ENCODE measurements at places on chromosomes 7 and 10.

DNA sequence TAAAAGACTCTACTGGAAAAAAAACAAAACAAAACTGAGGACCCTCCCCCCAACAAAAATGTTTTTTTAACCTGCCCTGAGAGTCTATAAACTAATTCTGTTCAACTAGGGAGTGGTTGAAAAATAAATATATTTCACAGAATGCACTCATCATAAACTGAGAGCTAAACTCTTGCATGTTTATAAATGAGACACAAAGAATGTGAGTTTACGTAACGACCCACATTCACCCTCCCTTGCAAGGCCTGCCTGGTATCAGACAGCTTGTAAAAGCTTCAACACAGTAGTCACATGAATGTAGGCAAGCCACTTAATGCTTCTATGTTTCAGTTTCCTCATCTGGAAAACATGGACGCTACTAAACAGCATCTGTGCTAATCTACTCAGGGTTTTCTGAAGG lies 50.3 kb downstream of the JAZF1 start:
- DNase-seq: no peak

DNA sequence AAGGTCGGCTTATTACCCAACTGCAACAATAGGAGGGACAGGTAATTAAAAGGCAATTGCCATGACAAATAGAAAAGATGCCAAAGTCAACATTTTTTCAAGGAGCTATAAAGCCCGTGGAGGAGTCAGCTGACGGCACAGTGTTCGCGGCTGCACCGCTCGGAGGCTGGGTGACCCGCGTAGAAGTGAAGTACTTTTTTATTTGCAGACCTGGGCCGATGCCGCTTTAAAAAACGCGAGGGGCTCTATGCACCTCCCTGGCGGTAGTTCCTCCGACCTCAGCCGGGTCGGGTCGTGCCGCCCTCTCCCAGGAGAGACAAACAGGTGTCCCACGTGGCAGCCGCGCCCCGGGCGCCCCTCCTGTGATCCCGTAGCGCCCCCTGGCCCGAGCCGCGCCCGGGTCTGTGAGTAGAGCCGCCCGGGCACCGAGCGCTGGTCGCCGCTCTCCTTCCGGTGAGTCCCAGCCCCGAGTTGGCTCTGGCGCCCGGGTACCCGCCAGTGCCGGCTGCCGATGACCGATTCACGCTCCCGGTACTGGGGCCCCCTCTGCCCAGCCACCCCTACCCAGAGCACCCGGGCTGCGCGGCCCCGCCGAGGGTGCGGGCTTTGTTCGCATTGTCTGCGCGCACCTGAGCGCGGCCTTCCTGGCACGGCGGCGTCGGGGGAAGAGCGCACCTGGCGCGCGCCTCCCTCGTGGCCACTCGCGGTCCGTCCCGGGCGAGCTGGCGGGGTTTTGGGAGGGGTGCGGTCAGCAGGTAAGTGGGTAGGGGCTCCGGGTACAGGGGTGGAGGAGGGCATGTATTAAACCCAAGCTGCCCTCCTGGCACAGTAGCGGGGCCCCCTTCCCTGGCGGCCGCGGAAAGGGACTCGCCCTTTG lies at the start of gene VWA2:
VWA2 (plus strand) TSS at position 138 of the 877 bp plus-strand sequence. CDS start 9,460 bp downstream, outside the sequence.
- no peak for DNase-seq

GRCh38 chr10:57162231-57162630 lies 801.2 kb upstream of the ZWINT start:
- DNase-seq: no peak

- DNase-seq: no peak
These were observed 73.3 kb downstream of the ZMIZ1 start for GRCh38 chr10:79142064-79142491.

DNA sequence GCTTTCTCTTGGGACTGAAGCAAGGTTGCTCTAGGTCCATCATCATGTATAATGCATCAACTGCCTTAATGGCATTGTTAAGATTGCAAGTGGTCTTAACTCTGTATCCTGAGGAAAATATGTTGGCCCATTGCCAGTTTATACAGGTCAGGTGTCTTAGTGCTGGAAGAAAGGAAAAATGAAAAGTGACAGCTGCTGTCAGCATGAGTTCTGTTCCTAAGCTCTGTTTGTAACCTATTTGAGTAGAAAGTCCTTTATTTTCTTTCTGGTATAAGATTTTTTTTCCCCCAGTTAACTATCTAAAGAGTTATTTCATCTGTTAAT lies 127.2 kb downstream of the SRI start:
- no peak for DNase-seq

DNA sequence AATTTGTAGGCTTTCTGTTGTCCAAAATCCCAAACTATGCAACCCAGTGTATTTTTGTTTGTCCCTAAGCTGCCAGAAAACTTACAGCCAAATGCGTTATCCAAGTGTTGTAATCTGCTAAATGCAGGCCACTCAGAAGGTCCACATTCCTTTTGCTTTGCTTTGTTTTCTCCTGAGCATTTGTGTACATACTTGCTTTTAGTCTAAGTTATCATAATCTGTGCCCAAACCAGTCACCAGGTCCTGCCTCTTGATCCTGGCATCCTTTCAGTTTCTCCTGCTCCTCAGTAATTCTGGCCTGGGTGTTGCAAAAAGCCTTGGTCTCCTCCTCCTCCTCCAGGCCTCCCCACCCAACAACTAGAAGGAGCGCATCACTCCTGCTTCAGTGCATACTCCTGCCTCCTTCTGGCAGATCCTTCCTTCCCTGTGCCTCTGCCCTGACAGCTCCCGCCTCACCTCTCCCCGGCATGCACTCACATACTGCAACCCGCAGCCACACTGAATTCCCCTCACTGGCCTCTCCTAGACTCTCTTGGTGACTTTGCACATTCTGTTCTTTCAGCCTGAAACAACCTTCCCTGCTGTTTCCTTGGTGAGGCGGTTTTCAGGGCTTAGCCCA lies 2.3 kb downstream of the DENND2A start:
- no peak for DNase-seq
